ENCODE measurements at places on chromosomes 6 and 20. TPM values are rescaled to one million over a fixed set of nuclear protein-coding genes. Genes with fewer than 3 reads are reported as not detected.

DNA sequence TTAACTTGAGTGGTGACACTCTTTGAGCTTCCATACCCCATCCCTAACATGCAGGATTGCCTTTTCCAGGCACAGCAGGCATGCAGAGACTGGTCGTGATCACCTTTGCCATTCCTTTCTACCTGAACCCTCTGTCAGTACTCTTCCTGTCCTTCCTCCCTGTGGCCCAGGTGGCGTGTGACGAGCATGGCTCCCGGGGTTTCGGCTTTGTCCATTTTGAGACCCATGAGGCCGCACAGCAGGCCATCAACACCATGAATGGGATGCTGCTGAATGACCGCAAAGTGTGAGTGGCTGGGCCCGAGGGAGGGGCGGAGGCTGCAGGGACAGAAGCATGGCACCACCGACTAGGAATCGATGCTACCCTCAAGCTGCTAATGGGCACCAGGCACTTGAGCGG lies 6.7 kb downstream of the PABPC1L start:
- H3K4me1 ChIP-seq, result no peaks in the 10 kb centered on the region
- DNase-seq, result no peak
- no peak overlapping the region for H3K27ac ChIP-seq

GRCh38 chr6:47237196-47237595 lies 72.5 kb downstream of the TNFRSF21 start:
- DNase-seq, result no peak
- no peaks in the 10 kb centered on the region for H3K36me3 ChIP-seq
- H3K27me3 ChIP-seq, result no peaks in the 10 kb centered on the region
- no peak overlapping the region for H3K27ac ChIP-seq
- peaks cover 3% of the 10 kb centered on the region for H3K4me1 ChIP-seq

GRCh38 chr20:62303340-62304226 lies 786 bp downstream of the ADRM1 start:
- H3K4me3 ChIP-seq, result peak overlapping the region; percentile 100
- peak overlapping the region; percentile 87 for H3K27ac ChIP-seq
- DNase-seq, result no peak
- H3K4me1 ChIP-seq, result peaks cover 46% of the 10 kb centered on the region
- no peaks in the 10 kb centered on the region for H3K27me3 ChIP-seq
- peaks cover 28% of the 10 kb centered on the region for H3K36me3 ChIP-seq

DNA sequence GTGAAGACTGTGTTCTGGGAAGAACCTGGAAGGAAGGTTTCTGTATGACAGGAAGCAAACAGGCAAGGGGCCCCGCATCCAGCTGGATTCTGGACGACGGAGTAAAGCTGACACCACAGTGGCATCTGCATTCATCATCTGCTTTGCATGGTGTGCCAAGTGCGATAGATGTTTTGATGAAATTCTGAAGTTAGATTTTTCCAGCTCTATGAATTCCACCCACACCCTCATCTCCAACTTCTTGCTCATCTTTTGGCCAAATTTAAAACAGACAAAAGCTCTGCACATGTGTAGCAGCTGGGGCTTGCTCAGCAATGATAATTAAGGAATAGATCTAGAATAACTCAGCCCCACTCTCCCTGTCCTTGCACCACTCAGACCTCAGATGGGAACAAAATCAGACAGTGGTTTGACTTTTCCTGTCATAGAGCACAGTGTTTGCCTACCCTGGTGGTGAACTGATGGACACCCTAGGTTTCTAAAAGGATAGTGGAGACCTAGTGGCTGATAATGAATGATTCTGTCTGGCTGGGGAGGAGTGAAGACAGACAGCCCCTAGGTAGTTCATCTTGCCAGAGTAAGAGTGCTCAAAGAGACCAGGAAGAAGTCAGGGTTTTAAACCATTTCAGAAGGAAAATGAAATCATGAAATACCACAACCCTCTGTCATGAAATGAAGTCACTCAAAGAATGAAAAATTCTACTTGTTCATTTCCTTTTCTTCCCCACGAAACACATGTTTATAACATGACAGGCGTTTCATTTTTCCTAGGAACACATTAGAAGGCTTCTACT lies 85.8 kb downstream of the BCAS1 start:
- no peak for DNase-seq
- H3K27ac ChIP-seq, result no peak overlapping the region
- H3K4me3 ChIP-seq, result no peak overlapping the region
- H3K4me1 ChIP-seq, result no peaks in the 10 kb centered on the region

DNA sequence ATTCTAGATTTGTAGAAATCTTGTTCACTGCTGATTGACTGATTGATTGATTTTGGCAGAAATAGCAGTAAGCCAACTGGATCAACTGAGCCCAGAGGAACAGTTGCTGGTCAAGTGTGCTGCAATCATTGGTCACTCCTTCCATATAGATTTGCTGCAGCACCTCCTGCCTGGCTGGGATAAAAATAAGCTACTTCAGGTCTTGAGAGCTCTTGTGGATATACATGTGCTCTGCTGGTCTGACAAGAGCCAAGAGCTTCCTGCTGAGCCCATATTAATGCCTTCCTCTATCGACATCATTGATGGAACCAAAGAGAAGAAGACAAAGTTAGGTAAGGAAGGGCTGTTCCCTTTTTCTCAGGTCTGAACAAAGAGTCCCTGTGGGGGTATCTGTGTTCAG lies 31.2 kb downstream of the TREML1 start:
- no peaks in the 10 kb centered on the region for H3K4me1 ChIP-seq
- no peaks in the 10 kb centered on the region for H3K27me3 ChIP-seq
- H3K27ac ChIP-seq, result no peak overlapping the region
- H3K4me3 ChIP-seq, result no peak overlapping the region
- H3K36me3 ChIP-seq, result no peaks in the 10 kb centered on the region
- DNase-seq, result no peak

GRCh38 chr6:30508890-30509736 lies 19.8 kb downstream of the HLA-E start:
- no peaks in the 10 kb centered on the region for H3K27me3 ChIP-seq
- H3K27ac ChIP-seq, result peak overlapping the region; percentile 60
- H3K4me1 ChIP-seq, result peaks cover 3% of the 10 kb centered on the region

GRCh38 chr6:127539272-127539671 lies 20.1 kb upstream of the MTCL3 start:
- H3K27ac ChIP-seq, result no peak overlapping the region
- no peak for DNase-seq
- no peaks in the 10 kb centered on the region for H3K36me3 ChIP-seq
- no peaks in the 10 kb centered on the region for H3K27me3 ChIP-seq
- H3K4me3 ChIP-seq, result no peak overlapping the region

DNA sequence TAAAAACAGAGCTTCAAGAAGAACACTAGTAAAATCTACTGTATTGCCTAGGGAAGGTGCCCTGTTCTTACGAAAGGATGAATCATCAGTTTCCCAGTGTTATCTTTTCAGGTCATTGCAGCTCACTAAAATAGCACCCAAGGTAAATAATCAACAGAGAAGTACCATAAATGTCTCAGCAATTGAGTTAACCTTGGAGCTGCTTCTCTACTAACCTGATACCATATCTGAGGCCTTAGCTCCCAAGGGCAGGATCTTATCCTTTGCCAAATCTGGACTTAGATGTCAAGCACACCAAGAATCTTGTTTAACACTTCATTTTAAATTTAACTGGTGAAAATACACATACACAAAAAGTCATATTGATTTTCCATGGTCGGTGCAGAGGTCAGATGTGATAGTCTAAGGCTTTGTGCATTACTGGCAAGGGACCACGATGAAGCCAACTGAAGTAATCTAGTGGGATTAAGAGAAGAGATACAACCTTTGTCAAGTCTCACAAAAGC lies 81.5 kb downstream of the EDN1 start:
- DNase-seq, result no peak
- no peak overlapping the region for H3K27ac ChIP-seq
- H3K4me1 ChIP-seq, result no peaks in the 10 kb centered on the region
- H3K36me3 ChIP-seq, result no peaks in the 10 kb centered on the region
- no peaks in the 10 kb centered on the region for H3K27me3 ChIP-seq

DNA sequence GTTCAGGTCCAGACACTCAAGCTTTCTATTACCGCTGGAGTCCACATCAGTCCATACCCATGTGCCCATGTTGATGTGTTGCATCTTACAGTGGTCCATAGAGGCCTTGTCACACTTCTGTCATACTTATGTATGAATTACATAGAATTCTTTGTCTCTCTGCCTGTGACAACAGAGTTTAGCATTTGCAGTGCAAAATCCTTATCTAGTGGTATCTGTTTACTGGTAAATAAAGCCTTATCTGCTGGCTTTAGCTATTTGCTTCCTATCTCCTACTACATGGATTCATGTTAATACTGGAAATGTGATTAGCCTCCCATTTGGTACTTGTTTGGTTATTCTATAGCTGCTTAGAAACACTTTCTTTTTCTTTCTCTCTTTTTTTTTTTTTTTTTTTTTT lies 49.8 kb downstream of the TFAP2B start:
- H3K36me3 ChIP-seq, result no peaks in the 10 kb centered on the region
- H3K27ac ChIP-seq, result no peak overlapping the region
- H3K27me3 ChIP-seq, result no peaks in the 10 kb centered on the region
- H3K4me1 ChIP-seq, result no peaks in the 10 kb centered on the region

DNA sequence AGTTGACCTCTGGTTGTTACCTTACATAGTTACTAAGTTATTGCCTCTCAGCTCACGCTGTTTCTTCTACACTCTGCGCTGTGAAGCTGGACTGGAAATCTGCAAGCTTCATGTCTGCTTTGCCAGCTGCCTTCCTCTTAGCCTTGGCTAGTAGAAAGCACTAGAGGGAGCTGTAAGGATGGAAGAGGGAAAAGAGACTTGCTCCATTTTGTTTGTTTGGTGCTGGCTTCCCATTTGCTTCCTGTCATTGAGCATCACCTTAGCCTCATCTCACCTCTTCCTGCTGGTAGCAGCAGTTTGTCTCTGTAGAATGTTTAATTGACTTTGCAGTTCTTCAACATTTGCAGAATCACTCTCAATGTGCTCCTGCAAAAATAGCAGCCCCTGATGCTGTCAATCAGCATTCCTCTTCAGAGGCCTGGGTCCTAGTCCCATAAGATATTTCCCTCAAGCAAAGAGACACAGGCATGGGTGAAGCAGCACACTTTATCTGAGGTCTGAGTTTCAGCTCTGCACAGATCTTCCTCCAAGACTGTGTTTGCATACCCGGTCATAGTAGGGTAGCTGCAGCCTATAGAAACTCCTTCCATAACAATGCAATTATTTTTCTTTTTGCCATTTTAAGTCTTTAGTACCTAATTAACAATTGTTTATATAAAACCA lies 302.2 kb upstream of the EPHA7 start:
- no peaks in the 10 kb centered on the region for H3K27me3 ChIP-seq
- no peak overlapping the region for H3K4me3 ChIP-seq
- H3K4me1 ChIP-seq, result no peaks in the 10 kb centered on the region
- no peaks in the 10 kb centered on the region for H3K36me3 ChIP-seq
- no peak for DNase-seq

GRCh38 chr20:20261159-20261558 lies 106.7 kb upstream of the INSM1 start:
- H3K36me3 ChIP-seq, result no peaks in the 10 kb centered on the region
- DNase-seq, result no peak
- no peak overlapping the region for H3K27ac ChIP-seq

DNA sequence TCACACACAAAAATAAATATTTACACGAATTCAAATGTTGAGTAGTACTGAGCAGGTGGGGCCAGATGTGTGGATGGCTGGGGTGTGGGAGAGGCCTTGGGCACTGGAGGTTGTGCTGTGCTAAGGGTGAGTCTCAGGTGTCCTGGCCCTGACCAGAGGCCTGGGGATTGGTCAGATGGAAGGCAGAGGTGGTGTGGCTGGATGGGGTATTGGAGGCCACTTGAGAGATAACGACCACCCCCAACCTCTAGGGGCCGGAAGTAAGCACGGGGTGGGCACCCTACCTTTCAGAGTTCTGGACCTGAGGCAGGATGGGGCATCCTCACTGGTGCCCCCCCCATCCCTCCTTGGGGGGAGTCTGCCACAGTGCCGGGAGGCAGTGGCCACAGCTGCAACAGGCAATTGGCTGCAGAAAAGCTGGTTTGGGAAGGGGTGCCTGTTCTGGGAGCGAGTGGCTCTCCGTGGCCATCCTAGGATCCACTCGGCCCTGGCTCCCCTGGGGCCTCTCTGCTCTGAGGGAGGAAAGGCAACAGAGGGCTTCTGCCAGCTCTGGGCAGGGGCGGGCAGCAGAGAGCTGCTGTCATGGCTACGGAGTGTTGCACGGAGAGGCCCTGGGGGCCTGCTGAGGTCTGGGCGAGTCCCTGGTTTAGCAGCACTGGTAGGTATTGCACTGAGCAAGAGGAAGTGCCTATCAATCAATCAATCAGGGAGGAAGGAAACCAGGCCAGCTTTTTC lies 87.6 kb downstream of the ASXL1 start:
- no peak for DNase-seq
- no peak overlapping the region for H3K4me3 ChIP-seq
- H3K4me1 ChIP-seq, result no peaks in the 10 kb centered on the region
- H3K36me3 ChIP-seq, result peaks cover 45% of the 10 kb centered on the region

DNA sequence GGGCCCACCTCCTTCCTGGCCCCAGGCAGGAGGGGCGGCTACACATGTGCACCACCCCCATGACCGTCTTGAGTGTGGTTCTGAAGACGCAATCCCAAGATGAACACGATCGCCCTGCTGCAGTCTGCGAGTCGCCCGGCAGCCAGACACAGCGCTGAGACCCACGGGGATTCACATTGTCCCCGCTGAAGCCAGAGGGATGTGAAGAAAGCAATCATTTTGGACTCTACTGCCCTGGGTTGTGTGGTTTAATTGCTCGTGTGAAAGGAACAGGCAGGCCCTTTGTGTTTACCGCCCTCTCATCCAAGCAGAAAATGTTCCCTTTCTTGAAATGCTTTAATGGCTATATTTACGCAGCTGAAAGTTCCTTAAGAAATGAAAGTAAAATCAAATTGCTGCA lies 279.5 kb downstream of the TAF4 start:
- H3K4me3 ChIP-seq, result no peak overlapping the region
- no peaks in the 10 kb centered on the region for H3K4me1 ChIP-seq
- H3K36me3 ChIP-seq, result no peaks in the 10 kb centered on the region
- no peaks in the 10 kb centered on the region for H3K27me3 ChIP-seq
- H3K27ac ChIP-seq, result no peak overlapping the region

DNA sequence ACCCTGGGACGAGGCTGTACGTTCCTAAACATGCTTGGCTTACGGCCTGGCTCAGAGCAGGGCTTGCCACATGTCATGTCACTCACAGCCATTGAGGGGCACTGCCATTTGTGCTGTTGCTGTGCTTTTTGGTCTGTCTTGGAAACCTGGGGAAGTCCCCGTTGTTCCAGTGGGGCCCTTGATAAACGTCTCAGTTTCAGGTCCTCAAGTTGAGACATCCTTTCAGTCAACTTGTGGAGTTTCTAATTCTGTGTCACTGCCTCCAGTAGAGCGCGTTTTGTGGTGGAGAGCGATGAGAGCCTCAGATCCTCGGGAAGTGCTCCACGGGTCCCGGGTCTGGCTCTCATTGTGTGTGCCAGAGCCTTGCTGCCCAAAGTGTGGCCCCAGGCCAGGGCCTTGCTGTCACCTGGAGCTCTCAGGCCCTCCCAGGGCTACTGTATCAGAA lies 43.0 kb upstream of the CCR6 start:
- no peak for DNase-seq
- no peaks in the 10 kb centered on the region for H3K4me1 ChIP-seq
- no peak overlapping the region for H3K27ac ChIP-seq
- H3K27me3 ChIP-seq, result no peaks in the 10 kb centered on the region
- no peaks in the 10 kb centered on the region for H3K36me3 ChIP-seq
- no peak overlapping the region for H3K4me3 ChIP-seq

The TDP2 gene
- total RNA-seq, result 12.2 TPM

The SKIC2 gene
- total RNA-seq, result 25.5 TPM

The MLN gene
- not detected for total RNA-seq

The COL19A1 gene
- not detected for total RNA-seq

The PEX3 gene
- 20.3 TPM for total RNA-seq

The ZBTB12 gene
- total RNA-seq, result 2.8 TPM

The FAXC gene
- total RNA-seq, result 10.7 TPM

The AKIRIN2 gene
- 22.1 TPM for total RNA-seq
